ENCODE measurements at places on chromosomes 2 and 18.

DNA sequence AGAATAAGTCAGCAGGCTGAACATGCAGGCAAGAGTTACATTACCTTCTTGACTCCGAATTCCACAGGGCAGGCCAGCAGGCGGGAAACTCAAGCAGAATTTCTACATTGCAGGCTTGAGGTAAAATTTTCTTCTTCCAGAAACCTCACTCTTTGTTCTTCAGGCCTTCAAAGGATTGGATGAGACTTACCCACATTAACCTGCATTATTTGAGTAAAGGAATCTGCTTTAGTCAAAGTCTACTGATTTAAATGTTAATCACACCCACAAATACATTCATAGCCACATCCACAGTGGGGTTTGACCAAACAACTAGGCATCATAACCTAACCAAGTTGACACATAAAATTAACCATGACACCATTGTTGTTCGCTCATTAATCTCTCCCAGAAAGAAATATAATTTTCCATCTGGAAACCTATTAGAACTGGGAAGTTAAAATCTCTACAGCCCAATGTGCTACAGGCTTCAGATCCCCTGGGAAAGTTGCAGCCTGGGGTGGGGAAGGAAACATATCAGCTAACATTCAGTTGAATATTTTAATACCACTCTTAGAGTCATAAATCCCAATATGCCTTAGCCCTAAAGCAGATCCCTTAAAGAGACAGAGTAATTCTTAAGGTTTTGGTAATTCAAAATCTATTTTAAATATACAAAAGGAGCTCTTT lies 468.2 kb upstream of the TNP1 start:
- no peak for DNase-seq

DNA sequence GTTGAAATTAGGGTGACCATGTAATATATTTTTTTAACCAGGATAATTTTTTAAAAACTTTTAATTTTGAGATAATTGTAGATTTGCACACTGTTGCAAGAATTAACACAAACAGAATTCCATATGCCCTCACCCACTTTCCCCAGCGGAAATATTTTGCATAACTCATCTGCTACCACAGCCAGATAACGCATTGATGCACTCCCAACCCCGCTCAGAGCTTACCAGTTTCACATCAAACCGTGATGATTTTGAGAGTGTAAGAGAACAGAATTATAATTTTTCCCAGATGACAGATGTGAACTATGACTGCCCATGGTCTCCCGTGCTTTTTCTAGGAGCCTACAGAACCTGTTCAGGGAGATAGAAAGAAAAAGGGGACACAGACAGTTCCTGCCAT lies 35.2 kb upstream of the LDLRAD4 start:
- DNase-seq = no peak

DNA sequence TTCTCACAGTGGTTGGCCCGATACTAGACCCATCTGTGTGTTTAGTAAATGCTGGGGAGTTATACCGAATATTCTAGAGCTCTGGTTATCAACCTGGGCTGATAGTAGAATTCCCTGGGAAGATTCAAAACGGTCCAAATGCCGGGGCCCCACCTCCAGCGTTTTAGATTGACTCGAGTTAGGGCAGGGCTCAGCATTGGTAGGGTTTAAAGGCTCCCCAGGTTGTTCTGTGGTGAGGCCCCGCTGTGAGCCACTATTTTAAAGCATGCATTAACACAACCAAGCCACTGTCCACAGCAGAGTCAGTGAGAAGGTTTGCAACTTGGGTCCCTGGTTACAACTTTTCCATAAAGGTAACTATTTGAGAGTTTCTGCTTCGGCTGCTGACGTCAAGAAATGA lies 73.6 kb downstream of the DYSF start:
- DNase-seq = no peak

DNA sequence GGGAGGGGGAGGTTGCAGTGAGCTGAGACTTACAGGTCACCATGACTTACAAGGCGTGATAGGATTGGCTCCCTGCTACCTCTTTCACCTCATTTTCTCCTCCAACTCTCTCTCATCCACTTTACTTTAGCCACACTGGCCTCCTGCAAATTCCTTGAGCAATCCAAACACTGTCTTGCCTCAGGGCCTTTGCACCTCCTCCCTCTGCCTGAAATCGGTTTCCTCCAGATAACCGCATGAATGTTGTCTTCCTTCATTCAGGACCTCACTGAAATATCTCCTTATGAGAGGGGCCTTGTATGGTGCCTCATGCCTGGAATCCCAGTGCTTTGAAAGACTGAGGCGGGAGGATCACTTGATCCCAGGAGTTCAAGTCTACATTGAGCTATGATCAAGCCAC lies 21.8 kb downstream of the WNT10A start:
- no peak for DNase-seq

GRCh38 chr2:113755835-113756354 lies 547 bp downstream of the SLC35F5 start:
- no peak for DNase-seq

- DNase-seq = no peak
Measured at GRCh38 chr2:200186002-200186401, 120.5 kb upstream of the SPATS2L start.
